ENCODE measurements at places on chromosomes 12 and 14.

- no peak for DNase-seq
Measured at GRCh38 chr14:21440859-21441258, 15.1 kb downstream of the CHD8 start.

DNA sequence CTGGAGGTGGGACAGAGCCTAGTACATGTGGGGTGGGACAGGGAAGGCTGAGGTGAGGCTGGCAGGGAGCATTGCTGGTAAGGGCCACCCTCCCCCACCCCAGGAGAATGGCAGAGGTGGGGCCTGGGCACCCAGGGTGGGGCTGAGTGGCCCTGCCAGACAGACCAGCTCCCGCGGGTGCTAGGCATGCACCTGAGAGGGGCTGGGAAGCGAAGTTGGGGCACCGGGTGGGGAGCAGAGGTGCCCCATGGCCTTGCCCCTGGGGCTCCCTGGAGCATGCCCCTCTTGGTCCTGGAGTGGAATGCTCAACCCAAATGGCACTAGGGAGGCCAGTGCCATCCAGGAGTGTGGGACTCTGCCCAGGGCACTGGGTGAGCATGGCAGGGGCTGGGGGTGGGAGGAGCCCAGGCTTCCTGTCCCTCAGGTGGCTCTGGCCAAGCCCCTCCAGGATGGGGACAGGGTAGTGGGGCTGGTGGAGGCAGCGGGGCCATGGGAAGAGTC, 1.3 kb downstream of the TNFAIP2 start:
- no peak for DNase-seq

DNA sequence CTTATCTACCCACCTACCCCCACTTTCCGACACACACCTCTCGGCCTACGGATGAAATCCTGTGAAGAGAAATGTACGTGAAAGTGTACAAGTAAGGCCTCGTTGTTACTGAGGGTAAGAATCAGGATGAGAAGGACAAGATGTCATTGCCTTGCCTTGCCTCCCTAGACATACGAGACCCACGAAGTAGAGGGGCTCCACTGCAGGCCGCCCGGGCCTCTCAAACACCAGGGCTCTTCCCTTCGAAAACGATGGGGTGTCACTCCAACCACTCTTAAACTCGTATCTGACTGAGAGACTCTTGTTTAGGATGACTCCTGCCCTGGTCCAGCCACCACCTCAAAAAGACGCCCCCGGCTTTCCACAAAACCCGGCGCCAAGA, 498 bp downstream of the RACGAP1 start:
- DNase-seq, result no peak

GRCh38 chr12:132824053-132824452, 4.6 kb downstream of the GOLGA3 start:
- no peak for DNase-seq

GRCh38 chr14:94177806-94178205, 3.7 kb downstream of the PPP4R4 start:
- DNase-seq, result no peak

GRCh38 chr12:79624378-79624777, 66.4 kb downstream of the PAWR start:
- no peak for DNase-seq

- no peak for DNase-seq
Measured at GRCh38 chr14:33499687-33500086, 451.2 kb downstream of the EGLN3 start.

DNA sequence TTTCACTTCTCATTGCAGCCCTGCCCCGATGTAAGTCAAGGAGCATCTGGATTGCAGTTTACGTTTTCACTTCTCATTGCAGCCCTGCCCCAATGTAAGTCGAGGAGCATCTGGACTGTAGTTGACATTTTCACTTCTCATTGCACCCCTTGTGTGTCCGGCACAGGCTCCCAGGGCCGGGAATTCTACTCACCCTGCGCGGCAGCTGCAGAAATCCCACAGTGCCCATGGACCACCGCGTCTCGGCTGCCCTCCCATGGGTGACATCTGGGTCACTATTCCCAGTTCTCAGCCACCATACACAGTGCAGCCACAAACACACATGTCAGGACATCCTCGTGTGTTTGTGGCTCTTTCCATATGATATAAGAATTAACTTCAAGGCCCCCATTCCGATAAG, 378.5 kb downstream of the ADGRD1 start:
- no peak for DNase-seq

GRCh38 chr12:50642761-50643160, 121.1 kb upstream of the ATF1 start:
- DNase-seq, result no peak

- peak; percentile 22 for DNase-seq
Measured at GRCh38 chr12:54749191-54749818, 101.1 kb upstream of the DCD start.

GRCh38 chr14:94670692-94671285, 58.6 kb downstream of the SERPINA3 start:
- DNase-seq, result no peak

GRCh38 chr14:94099006-94099405, 11.5 kb upstream of the IFI27 start:
- DNase-seq, result no peak

DNA sequence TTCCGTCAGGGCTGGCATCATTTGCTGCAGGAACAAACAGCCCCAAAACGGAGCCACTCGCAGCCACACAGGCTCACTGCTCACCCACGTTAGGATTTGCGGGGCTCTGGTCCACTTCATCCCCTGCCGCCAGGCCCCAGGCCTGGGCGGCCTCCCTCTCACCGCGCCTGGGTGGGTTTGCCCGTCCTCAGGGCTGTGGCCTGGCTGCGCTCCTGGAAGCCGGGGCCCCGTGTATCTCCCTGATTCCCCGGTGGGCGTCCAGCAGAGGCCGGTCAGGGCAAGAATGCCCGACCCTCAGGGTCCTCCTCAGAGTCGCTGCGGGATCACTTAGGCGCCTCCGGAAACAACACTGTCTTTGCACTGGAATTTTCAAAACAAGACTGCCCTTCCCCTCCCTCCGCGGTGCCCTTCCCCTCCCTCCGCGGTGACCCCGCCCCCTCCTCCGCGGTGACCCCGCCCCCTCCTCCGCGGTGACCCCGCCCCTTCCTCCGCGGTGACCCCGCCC, 15.7 kb upstream of the FBRSL1 start:
- no peak for DNase-seq

GRCh38 chr14:74586681-74587362, 25.2 kb downstream of the LTBP2 start:
- no peak for DNase-seq

GRCh38 chr12:108649669-108650068, 16.0 kb upstream of the SELPLG start:
- no peak for DNase-seq

GRCh38 chr12:41514021-41514777, 326.1 kb downstream of the PDZRN4 start:
- no peak for DNase-seq

- DNase-seq, result no peak
Measured at GRCh38 chr14:94773061-94773648, 3.2 kb upstream of the GSC start.

- no peak for DNase-seq
Measured at GRCh38 chr12:27645671-27646070, 50.6 kb upstream of the REP15 start.

- peak; percentile 89 for DNase-seq
Measured at GRCh38 chr12:15522574-15523187, 200.4 kb downstream of the PTPRO start.

DNA sequence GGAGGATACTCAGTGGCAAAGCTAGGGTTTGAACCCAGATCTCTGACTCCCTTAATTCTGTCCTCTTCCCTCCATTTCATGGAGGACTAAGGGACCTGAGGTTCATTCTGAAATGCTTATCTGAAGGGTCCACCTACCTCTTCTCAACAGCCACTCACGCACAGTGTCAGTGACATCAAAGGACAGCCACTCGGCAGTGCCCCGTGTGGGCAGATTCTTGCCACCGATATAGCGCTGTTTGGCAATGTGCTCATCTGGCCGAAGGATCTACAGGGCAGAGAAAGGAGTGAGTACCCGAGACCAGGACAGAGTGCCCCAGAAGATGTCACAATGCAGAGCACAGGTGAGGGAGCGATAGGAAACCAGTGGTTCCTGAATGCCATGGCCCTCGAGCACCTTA, 10.8 kb downstream of the TGFB3 start:
- no peak for DNase-seq

DNA sequence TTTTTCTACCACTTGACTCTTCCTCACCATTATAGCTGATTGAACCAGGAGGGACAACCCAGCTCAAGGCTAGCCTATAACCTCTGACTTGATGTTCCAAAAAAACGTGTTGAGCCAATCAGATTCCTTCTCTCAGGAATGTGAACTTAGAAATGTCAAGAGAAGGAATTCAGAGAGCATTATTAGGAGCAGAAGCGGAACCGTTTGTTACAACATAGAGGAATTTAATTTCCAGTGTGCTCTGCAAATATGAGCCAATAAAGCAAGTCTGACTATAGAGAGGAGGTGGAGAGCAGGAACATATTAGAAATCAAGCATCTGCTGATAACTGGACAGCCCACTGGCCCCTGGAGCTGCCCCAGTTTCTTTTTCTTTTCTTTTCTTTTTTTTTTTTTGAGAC, 15.3 kb upstream of the PELI2 start:
- no peak for DNase-seq

DNA sequence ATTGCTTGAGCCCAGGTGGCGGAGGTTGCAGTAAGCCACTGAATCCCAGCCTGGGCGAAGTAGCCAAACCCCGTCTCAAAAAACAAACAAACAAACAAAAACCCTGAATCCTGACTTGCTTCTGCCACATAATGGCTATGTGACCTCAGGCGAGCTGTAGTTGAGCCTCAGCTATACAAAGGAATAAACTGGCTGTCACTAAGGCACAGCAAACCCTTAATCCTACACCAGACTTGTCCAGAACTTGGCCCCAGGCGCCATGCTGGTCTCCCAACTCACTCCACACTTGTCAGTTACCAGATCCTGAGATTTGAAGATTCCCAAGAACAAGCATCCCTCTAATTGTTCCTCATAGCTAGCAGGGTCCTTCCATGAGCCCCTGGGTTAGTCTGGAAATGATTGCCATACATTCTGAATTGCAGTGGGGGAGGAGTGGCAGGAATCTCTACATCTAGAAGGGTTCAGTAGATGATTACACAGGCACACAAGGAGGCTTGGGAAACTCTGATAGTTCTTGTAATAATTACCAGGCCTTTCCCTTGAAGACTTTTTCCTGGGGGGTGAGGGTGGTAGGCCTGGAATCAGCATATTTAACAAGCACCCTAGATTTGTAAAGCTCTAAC, 9.9 kb downstream of the MAP3K12 start:
- no peak for DNase-seq

GRCh38 chr12:6620137-6620884, 13.1 kb upstream of the CHD4 start:
- no peak for DNase-seq

DNA sequence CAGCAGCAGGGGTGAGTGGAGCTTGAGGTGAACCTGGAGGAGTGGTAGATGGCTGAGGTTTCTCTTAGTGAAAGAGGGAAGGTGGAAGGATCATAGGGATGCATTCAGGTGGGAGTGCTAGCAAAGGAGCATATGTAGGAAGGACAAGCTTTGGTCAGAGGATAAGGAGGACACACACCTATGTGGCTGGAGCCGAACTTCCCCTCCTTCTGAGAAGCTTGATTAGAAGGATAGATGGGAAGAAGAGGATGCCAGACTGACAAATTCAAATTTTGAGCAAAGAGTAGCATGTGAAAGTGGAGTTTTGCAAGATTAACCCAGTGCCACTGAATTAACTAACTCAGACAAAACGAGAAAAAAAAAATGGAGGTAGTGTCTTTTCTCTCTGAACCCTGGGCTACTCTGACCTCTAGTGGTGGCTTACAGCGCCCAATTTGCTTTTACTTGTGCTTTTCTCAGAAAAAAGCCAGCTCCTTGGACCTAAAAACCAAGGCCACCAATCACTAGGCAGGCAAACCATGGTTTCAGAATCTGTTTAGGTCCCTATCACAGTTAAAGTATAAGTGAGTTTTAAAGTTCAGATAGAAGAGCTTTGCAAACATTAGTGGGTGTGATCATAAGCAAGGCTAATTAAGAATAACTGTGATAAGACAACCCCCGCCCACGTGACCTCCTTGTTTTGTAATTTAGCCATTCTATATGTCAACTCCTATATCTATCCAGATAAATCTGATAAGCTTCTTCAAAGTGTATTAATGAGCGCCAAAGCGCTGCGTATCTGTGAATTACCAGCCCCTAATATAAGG, 15.5 kb downstream of the EMP1 start:
- DNase-seq, result peak; percentile 89

DNA sequence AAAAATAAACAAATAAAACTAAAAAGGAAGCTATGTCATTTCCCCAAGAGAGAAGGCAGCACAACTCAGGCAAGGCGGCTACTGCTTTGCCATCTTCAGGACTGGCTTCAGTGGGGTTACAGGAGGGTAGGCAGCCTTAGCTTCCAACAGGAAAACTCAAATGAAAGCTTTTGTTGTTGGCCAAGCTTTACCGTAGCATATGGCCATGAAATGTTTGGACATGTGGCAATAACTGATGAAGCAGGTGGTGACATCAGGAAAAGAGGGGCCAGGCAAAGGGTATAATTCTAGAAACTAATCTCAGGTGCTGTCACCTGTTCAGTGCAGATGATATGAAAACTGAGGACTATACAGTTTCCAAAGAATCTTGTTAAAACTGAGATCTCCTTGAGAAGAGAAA, 22.8 kb upstream of the NPFF start:
- DNase-seq, result peak; percentile 30

DNA sequence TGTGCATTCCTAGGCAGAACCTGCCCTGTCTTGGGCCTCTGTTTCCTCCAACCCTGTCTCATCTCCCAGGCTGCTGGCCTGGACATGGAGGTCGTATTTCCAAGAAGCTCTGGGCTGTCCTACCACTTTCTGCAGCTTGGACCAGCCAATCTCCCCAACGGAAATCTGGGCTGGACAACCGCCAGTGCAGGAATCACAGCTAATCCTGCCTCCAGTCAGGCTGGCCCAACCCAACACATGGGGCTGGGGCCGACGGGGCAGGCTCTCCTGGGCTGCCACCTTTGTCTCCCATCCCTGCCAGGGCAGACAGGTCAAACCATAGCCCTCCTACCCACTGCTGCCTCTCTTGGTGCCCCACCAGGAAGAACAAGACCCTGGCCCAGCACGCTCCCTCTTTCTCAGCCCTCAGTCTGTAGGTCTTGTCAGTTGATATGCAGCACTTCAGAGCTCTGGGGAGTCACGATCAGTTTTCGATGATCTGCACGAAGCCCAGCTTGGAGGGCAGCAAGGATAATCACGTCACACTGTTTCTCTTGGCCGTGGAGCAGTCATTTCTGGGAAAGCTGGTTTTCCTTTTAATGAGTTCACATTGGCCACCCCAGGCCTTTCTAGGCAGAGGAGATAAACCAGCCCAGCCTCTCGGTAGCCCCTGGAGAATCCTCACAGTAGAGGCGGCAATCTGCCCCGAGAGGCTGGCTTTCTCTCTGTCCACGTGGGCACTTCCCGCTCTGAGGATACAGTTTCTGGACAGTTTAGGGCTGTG, 195.2 kb upstream of the PRMT8 start:
- no peak for DNase-seq

DNA sequence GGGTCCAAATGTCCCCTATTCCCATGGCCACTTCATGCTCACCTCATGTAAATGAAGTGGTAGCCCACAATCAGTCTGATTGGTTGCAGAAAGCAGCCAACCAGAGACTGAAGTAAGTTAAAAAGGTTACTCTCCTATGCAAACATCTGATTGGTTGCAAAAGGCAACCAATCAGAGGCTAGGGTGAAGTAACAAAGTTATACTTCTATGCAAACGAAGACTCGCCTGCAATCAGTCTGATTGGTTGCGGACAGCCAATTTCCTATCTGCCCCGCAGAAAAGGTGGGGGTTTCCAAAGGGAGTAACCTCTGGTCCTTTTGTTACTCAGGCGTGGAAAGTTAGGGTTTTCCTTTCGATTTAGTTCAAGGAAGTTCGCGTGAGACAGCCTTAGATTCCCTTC, 208.1 kb upstream of the NEDD1 start:
- no peak for DNase-seq

GRCh38 chr14:58408681-58409215, 13.0 kb downstream of the TOMM20L start:
- no peak for DNase-seq
